ENCODE measurements at places on chromosomes 2 and 18. TPM values are rescaled to one million over a fixed set of nuclear protein-coding genes. Genes with fewer than 3 reads are reported as not detected.

OTOS gene
- not detected for total RNA-seq

TRIM43B gene
- total RNA-seq: not detected

AQP12A gene
- not detected for total RNA-seq

RAB17 gene
- total RNA-seq: 3.5 TPM

DSG4 gene
- not detected for total RNA-seq

COPS9 gene
- 149 TPM for total RNA-seq

MYO3B gene
- total RNA-seq: 0.05 TPM

COL3A1 gene
- 180 TPM for total RNA-seq

KIAA2012 gene
- not detected for total RNA-seq

ALPP gene
- total RNA-seq: not detected

MFSD2B gene
- total RNA-seq: not detected

FAHD2B gene
- 19.3 TPM for total RNA-seq

ANKRD62 gene
- total RNA-seq: not detected

FAM237A gene
- 1.9 TPM for total RNA-seq

FBXO41 gene
- 1.3 TPM for total RNA-seq

GALNT13 gene
- total RNA-seq: 0.13 TPM

ABCG5 gene
- not detected for total RNA-seq

Measured in cardiac septum (tissue), 1 donor.